Mesendoderm (in vitro differentiated cells): ENCODE measurements at places on chromosomes 16 and 17.
A peak's percentile ranks its signal among the peaks of the same experiment; 100 is the strongest.

DNA sequence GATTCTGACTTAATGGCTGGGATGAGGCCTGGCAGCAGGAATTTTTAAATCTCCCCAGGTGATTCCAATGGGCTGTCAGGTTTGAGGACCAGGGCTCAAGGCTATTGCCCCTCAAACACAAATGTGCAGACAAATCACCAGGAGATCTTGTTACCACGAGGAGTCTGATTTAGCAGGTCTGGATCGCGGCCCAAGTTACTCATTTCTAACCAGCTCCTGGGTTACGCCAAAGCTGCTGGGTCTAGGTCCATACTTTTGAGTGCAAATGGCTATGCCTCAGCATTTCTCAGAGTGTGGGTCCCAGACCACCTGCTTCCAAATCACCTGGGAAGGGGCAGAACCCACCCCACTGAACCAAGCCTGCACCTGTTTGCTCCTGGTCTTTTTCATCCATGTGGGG lies 33.1 kb downstream of the CNGB1 start:
- no peak for DNase-seq

- peak; percentile 58 for DNase-seq
Measured at GRCh38 chr17:35243561-35244340, 879 bp downstream of the SLFN5 start.

DNA sequence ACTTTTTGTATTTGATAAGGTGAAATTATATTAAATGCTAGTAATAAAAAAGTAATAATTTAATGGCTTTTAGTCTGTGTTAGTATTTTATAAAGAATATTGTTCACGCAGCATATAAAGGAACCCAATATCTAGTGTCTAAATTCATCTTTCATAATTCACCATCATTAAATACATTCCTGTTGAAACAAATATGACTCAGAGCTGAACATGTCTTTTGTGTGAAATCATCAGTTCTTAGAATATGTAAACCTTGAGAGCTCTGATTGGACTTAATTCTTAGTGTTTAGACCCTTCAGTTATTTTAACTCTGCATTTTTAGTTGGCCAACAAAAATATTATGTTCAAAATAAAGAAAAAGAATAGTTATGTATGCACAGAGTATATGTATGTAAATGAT lies 71.8 kb downstream of the ABHD15 start:
- DNase-seq = no peak

GRCh38 chr17:35373984-35374765 lies 754 bp upstream of the SLFN11 start:
- peak; percentile 19 for DNase-seq
